ENCODE measurements at places on chromosomes 4 and X. TPM values are rescaled to one million over a fixed set of nuclear protein-coding genes. Genes with fewer than 3 reads are reported as not detected.

- DNase-seq: peak; percentile 11
- H3K36me3 ChIP-seq: no peaks in the 10 kb centered on the region
- no peaks in the 10 kb centered on the region for H3K27me3 ChIP-seq
- no peak overlapping the region for H3K27ac ChIP-seq
- no peak overlapping the region for H3K4me3 ChIP-seq
These were observed 562.2 kb downstream of the ZIC3 start for GRCh38 chrX:138128027-138128671.

DNA sequence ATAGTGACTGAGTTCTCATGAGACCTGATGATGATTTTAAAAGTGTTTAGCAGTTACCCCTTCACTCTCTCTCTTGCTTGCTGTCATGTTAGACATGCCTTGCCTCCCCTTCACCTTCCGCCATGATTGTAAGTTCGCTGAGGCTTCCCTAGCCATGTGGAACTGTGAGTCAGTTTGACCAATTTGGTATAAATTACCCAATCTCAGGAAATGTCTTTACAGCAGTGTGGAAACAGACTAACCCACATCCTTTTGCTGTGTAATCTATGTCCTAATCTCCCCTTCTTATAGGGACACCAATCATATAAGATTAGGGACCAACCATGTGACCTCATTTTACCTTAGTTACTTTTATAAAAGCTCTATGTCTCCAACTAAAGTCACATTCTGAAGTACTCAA, 677.8 kb downstream of the ADGRL3 start:
- H3K27ac ChIP-seq: no peak overlapping the region
- H3K4me1 ChIP-seq: no peaks in the 10 kb centered on the region
- no peaks in the 10 kb centered on the region for H3K36me3 ChIP-seq
- H3K27me3 ChIP-seq: no peaks in the 10 kb centered on the region
- no peak for DNase-seq

Gene ARMCX4
- 4.2 TPM for polyA plus RNA-seq

GRCh38 chr4:13918110-13918509, 290.6 kb upstream of the BOD1L1 start:
- H3K4me3 ChIP-seq: no peak overlapping the region
- peak overlapping the region; percentile 90 for H3K27ac ChIP-seq
- peaks cover 28% of the 10 kb centered on the region for H3K4me1 ChIP-seq
- H3K27me3 ChIP-seq: no peaks in the 10 kb centered on the region

- no peaks in the 10 kb centered on the region for H3K36me3 ChIP-seq
- DNase-seq: peak; percentile 25
- no peaks in the 10 kb centered on the region for H3K27me3 ChIP-seq
- H3K4me1 ChIP-seq: no peaks in the 10 kb centered on the region
- H3K27ac ChIP-seq: no peak overlapping the region
These were observed 227.0 kb downstream of the DKK2 start for GRCh38 chr4:106809076-106809475.

Gene MAGEA10
- not detected for polyA plus RNA-seq

- no peaks in the 10 kb centered on the region for H3K36me3 ChIP-seq
- no peak overlapping the region for H3K4me3 ChIP-seq
- no peak for DNase-seq
- H3K27ac ChIP-seq: no peak overlapping the region
- no peaks in the 10 kb centered on the region for H3K4me1 ChIP-seq
These were observed 1.1 kb downstream of the TKTL1 start for GRCh38 chrX:154296731-154297130.

Gene SERPINA7
- not detected for polyA plus RNA-seq

- DNase-seq: no peak
- H3K27me3 ChIP-seq: no peaks in the 10 kb centered on the region
- H3K27ac ChIP-seq: no peak overlapping the region
- 0 out of 2 replicates have a peak, but pooled peaks cover 2% of the 10 kb centered on the region for H3K4me1 ChIP-seq
- no peaks in the 10 kb centered on the region for H3K36me3 ChIP-seq
- H3K4me3 ChIP-seq: no peak overlapping the region
These were observed 42.1 kb downstream of the ZCCHC13 start for GRCh38 chrX:74346088-74346487.

GRCh38 chr4:71765350-71765749, 18.5 kb downstream of the GC start:
- H3K27ac ChIP-seq: no peak overlapping the region
- no peaks in the 10 kb centered on the region for H3K36me3 ChIP-seq
- H3K4me1 ChIP-seq: no peaks in the 10 kb centered on the region
- H3K4me3 ChIP-seq: no peak overlapping the region
- no peaks in the 10 kb centered on the region for H3K27me3 ChIP-seq

GRCh38 chrX:130556951-130557350, 155.2 kb downstream of the RBMX2 start:
- no peaks in the 10 kb centered on the region for H3K4me1 ChIP-seq
- H3K27me3 ChIP-seq: 0 out of 2 replicates have a peak, but pooled peaks cover 2% of the 10 kb centered on the region
- no peak overlapping the region for H3K4me3 ChIP-seq
- no peak overlapping the region for H3K27ac ChIP-seq
- no peaks in the 10 kb centered on the region for H3K36me3 ChIP-seq
- no peak for DNase-seq

Gene CWH43
- not detected for polyA plus RNA-seq

Gene MAOB
- polyA plus RNA-seq: 0.46 TPM

Gene GDPD2
- polyA plus RNA-seq: not detected

Gene STPG2
- polyA plus RNA-seq: not detected

- no peak overlapping the region for H3K4me3 ChIP-seq
- H3K36me3 ChIP-seq: no peaks in the 10 kb centered on the region
- DNase-seq: no peak
- H3K4me1 ChIP-seq: no peaks in the 10 kb centered on the region
- H3K27ac ChIP-seq: no peak overlapping the region
These were observed 192.4 kb upstream of the FSTL5 start for GRCh38 chr4:162356181-162356580.

Gene F8A3
- polyA plus RNA-seq: 2.0 TPM

- no peak overlapping the region for H3K27ac ChIP-seq
- no peaks in the 10 kb centered on the region for H3K36me3 ChIP-seq
- H3K4me1 ChIP-seq: no peaks in the 10 kb centered on the region
These were observed 6.3 kb downstream of the TMEM154 start for GRCh38 chr4:152673489-152673888.

DNA sequence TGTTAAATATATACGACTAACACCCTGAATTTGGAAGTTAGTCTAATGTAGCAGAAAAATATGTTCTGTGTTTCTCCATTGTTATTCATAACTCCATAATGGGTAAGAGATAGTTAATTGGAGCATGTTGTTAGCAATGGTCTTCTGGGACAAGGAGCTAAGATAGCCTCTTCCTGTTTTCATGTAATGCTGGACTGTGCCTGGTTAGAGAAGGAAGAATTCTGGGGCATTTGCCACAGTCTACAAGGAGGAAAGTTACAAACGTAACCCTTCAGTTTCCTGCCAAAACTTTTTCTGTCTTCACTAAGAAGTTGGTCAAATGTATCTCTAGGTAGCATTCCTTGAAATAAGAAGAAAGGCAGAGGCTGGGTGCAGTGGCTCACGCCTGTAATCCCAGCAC, 5.8 kb downstream of the PRDX4 start:
- H3K27ac ChIP-seq: no peak overlapping the region
- H3K4me1 ChIP-seq: no peaks in the 10 kb centered on the region
- H3K4me3 ChIP-seq: no peak overlapping the region
- H3K36me3 ChIP-seq: peaks cover 5% of the 10 kb centered on the region

- H3K4me1 ChIP-seq: peaks cover 11% of the 10 kb centered on the region
- no peaks in the 10 kb centered on the region for H3K36me3 ChIP-seq
- no peak overlapping the region for H3K27ac ChIP-seq
- H3K4me3 ChIP-seq: no peak overlapping the region
- no peak for DNase-seq
These were observed 35.3 kb downstream of the ATXN3L start for GRCh38 chrX:13284570-13284969.

Gene XKRX
- polyA plus RNA-seq: 0.26 TPM

Gene FAM236B
- not detected for polyA plus RNA-seq

Gene MAGEC3
- not detected for polyA plus RNA-seq

DNA sequence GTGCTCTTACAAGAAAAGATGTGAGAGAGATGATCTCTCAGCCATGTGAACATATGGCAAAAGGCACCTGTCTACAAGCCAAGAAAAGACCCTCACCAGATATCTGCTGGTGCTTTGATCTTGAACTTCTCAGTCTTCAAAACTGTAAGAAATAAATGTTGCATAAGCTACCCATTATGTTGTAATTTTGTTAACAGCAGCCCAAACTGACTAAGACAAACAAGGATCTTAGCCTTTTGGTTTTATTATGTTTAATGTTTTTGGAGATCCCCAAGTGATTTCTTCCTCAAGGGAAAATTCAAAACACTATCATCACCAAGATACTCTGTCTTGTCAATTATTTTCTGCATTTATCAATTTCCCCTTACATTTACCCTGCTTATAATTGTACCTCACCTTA, 21.8 kb upstream of the CCNI start:
- H3K27ac ChIP-seq: no peak overlapping the region
- H3K4me1 ChIP-seq: no peaks in the 10 kb centered on the region
- H3K27me3 ChIP-seq: no peaks in the 10 kb centered on the region

Gene P2RY10
- not detected for polyA plus RNA-seq

GRCh38 chr4:108840426-108840975, 77.6 kb upstream of the ETNPPL start:
- no peaks in the 10 kb centered on the region for H3K27me3 ChIP-seq
- H3K4me1 ChIP-seq: peaks cover 3% of the 10 kb centered on the region
- H3K4me3 ChIP-seq: no peak overlapping the region
- H3K36me3 ChIP-seq: no peaks in the 10 kb centered on the region
- DNase-seq: no peak

DNA sequence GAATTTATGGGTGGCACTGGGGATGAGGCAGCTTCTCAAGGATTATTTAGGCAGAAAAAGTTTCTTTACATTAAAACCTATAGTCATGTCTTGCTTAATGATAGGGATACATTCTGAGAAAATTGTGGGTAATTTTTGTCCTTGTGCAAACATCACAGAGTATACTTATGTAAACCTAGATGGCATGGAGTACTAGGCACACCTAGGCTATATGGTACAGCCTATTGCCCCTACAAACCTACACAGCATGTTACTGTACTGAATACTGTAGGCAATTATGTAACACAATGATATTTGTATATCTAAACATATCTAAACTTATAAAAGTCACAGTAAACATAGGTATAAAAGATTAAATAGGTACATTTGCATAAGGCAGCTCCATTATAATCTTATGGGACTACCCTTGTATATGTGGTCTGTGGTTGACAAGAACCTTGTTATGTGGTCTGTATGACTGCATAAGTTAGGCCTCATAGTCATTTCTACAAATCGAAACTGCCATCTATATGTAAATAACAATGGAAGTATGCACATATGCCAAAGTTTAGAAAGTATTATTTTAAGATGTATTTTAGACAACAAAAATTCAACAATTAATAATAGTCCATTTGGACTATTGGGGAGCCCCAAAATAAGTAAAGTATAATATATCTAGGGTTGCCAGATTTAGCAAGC, 87.3 kb downstream of the CFAP299 start:
- H3K36me3 ChIP-seq: no peaks in the 10 kb centered on the region
- no peaks in the 10 kb centered on the region for H3K27me3 ChIP-seq
- H3K4me3 ChIP-seq: no peak overlapping the region
- peaks cover 8% of the 10 kb centered on the region for H3K4me1 ChIP-seq

Gene XAGE1A
- not detected for polyA plus RNA-seq

DNA sequence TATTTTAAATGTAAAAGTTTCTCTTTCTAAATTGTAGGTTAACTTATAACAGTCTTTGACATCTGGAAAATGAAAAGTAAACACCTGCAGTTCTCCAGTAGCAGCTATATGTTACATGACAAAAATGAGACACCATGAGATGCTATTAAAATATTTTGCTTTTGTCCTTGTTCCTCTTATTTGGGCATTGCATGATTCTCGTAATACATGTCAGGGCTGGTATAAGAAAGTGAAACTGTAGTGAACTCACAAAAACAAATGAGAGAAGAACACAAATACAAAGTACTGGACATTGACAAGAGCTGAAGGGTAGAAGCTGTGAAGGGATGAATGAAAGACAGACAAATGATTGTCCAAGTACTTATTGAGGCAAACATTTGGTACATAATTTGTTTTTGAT, 9.0 kb downstream of the GK2 start:
- no peaks in the 10 kb centered on the region for H3K36me3 ChIP-seq
- no peak overlapping the region for H3K27ac ChIP-seq
- no peak overlapping the region for H3K4me3 ChIP-seq
- no peak for DNase-seq
- no peaks in the 10 kb centered on the region for H3K27me3 ChIP-seq
- no peaks in the 10 kb centered on the region for H3K4me1 ChIP-seq

Gene EDNRA
- polyA plus RNA-seq: 3.8 TPM

Gene C1QTNF7
- polyA plus RNA-seq: 0.23 TPM

GRCh38 chrX:45621376-45622041, 420.8 kb upstream of the DIPK2B start:
- H3K4me3 ChIP-seq: no peak overlapping the region
- peak; percentile 80 for DNase-seq
- peaks cover 2% of the 10 kb centered on the region for H3K4me1 ChIP-seq
- H3K36me3 ChIP-seq: no peaks in the 10 kb centered on the region
- H3K27me3 ChIP-seq: no peaks in the 10 kb centered on the region

DNA sequence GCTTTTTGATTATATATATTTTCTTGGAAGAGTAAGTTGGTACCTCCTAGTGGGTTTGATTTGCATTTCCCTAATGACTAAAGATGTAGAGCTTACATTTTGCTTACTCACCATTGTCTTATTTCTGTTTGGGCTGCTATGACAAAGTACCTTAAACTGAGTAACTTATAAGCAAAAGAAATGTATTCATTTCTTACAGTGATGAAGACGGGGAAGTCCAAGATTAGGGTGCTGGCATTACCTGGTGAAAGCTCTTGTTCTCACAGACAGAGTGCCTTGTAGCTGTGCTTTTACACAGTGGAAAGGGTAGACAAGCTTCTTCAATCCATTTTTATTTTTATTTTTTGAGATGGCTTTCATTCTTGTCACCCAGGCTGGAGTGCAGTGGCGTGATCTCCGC, 229.2 kb upstream of the AGA start:
- no peak overlapping the region for H3K4me3 ChIP-seq
- no peak overlapping the region for H3K27ac ChIP-seq
- no peaks in the 10 kb centered on the region for H3K27me3 ChIP-seq
- no peak for DNase-seq
- no peaks in the 10 kb centered on the region for H3K4me1 ChIP-seq

Gene MAGEA2B
- polyA plus RNA-seq: not detected

GRCh38 chr4:72888331-72888730, 181.2 kb downstream of the COX18 start:
- H3K27me3 ChIP-seq: no peaks in the 10 kb centered on the region
- H3K4me1 ChIP-seq: no peaks in the 10 kb centered on the region
- no peak overlapping the region for H3K4me3 ChIP-seq
- H3K36me3 ChIP-seq: no peaks in the 10 kb centered on the region

Gene FGA
- polyA plus RNA-seq: not detected

Gene ZBTB49
- polyA plus RNA-seq: 3.2 TPM
